DND-41 (cell line): ENCODE measurements at places on chromosomes 2 and 18.
A peak's percentile ranks its signal among the peaks of the same experiment; 100 is the strongest.

DNA sequence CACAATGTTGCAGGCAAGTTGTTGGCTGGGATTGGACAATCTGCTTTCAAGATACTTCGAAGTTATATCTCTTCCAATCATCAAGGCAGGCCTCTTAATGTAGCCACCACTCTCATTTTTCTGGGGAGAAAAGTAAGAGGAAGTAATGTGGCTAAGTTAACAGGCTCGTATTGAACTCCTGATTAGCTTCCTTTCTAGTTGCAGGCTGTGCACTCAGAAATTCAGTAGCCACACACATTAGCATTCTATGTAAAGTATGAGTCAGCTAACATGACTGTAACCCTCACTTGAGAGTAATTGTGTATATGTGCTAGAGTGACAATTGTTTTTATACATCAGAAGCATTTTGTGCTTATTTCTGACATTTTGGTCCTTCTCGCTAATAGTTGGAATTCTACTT, 3.3 kb downstream of the TWSG1 start:
- DNase-seq: no peak

- no peak for DNase-seq
Observed at GRCh38 chr2:96848264-96848663, 4.4 kb upstream of the ANKRD23 start.

- DNase-seq: no peak
Observed at GRCh38 chr18:50721451-50722120, 98.2 kb downstream of the MRO start.

DNA sequence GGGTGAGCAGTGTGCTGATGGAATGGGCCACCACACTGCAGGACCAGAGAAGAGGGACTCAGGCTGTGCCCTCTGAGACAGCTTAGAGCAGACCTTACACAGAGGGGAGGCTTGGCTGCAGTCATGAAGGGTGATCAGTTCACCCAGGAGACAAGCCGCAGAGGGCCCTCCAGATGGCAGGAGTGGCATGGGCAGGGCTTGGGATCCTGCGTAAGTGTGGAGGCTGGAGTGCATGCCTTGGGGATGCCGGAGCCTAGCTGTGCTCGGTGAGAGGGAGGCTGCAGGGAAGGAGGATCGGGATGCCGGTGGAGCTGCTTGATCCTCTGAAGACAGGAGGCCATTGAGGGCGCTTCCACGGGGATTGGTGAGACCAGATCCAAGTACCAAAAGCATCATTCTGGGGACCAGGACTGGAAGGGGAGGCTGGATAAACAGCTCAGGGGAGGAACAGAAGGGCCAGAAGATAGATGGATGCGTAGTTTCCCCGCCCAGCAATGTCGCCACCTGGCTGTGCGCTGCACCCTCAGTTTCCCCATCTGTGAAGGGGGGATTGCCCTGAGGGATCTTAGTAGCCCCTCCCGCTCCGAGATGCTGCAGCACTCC, 163.4 kb downstream of the INHBB start:
- DNase-seq: no peak

GRCh38 chr2:59206361-59206760, 965.2 kb upstream of the FANCL start:
- DNase-seq: no peak

DNA sequence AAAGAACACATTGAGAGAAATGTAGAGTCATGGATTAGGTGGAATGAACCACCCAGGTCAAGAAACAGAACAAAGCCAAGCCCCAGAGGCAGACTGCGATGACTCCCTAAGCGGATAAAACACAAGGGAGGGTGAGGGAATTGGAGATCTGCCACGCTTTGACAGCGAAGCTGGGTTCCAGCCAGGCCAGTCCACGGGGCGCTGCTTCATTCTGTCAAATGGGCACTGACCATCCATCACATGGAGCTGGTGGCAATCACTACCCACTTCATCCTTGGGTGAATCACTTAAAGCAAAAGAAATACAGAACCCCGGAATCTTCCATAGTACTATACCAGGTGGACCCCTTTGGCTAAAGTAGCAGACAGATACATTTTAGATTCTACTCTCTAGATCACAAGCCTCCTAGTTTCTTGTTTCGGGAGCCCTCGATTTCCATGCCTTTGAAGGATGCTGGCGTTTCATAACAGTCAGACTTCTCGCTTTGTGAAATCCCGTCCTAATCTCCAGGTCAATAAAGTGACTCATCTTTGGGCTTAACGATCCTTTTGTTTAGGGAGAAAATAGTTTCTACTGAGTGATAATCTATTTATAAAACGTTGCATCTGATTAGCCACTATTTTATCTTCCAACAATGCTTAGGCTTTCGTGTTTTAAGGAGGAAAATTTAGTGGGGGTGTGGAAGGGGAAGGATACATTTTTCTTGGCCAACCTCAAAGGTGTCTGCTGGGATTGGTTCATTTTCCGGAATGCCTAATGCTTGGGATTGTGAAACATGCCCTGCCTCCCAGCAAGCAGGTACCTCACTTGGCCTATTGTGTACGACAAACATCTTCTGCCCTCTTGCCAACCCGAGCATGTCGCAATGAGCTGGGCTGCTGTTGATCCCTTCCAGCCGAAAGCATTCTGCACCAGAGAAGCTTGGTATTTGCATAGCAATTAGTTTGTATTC, 44.1 kb upstream of the HDAC4 start:
- no peak for DNase-seq

DNA sequence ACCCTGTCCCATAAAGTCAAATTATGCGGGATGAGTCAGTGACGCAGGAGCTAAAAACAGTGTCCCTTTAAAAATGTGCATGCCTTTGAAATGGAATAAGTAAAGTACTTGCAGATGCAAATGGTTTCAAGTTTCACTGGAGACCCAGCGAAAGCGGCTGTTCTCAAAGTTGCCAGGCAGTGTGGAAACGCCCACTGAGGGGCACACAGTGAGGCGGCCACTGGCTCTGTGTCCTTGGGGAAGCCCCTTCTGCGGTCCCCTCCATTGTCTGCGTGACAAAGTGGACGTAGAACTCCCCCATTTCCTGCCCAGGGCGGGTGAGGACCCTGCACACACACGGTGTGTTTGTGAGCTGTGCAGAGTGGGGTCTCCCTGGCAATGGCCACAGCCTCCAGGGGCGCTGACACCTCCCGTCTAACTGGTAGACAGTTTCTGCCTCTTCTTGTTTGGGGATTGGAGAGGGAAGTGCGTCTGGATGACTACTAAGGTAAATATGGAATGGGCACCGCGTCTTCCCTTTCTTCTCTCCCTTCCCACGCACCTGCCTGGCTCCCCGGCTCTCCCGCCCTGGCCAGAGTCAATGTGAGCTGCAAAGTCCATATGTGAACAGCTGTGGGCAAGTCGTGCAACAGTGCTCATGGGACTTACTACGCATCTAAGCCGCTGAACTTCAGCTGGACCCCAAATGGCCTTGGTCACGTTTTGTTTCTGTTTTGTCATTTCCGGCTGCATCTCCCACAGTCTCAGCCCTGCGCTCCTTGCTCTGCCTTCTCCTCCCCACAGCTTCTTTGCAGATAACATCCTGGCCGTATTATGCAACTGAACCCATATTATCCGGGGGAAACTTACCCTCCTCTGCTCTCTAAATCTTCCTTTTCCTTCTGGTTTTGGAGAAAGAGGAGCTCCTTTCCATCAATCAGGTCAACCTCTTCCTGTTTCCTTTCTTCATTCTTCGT, 33.7 kb upstream of the ZNF516 start:
- no peak for DNase-seq

GRCh38 chr2:74725287-74725686, 71.2 kb downstream of the SEMA4F start:
- no peak for DNase-seq

DNA sequence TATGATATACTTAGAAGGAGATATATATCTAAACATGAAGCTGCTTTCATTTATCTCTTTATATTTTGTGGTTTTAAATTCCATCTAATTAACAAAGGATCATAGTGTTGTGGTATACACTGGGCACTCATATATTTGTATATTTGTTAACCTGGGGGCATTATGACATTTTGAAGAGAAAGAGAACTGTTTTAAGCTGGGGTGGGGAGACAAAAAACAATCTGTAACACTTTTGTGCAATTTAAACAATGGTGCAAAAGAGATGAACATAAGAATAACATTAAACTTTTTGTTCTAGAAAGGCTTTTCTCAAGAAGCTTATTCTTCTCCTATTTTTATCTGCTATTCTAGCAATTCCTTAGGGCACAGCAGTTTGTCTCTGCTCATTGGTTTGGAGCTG, 842.0 kb upstream of the CDH2 start:
- no peak for DNase-seq

DNA sequence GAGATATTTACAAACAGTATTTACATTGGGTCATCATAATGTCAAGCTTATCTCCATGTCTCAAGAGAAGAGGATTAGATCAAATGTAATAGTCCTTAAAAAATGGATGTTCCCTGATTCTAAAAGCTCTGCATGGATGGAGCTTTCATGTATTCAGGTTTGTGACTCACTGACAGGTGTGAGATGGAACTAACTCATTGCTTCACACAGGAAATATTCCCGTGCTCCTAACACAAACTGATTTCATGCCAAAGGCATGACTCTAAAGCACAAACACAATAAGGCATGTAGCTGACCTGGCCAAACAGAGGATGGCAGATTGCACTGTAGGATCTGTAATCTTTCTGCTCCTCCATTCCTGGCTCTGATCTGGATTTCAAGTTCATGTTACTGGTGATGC, 110.0 kb downstream of the ALK start:
- DNase-seq: no peak

DNA sequence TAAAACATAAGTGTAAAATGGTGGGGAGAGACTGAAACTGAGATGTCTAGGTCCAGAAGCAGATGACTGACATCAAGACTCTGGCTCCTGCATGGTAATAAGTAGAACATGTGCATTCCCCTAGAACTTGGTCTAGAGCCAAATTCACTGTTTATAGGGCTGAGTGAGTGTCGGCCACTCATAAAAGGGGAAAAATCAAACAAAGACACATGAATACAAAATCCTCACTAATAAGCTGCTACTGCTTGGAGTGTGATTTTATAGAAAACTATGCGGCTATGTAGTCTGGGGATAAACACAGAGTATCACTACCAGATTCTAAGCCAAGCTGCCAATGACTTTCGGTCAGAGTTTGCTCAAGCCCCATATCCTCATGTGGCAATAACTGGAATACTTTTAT, 1080.8 kb upstream of the DDX18 start:
- DNase-seq: no peak

DNA sequence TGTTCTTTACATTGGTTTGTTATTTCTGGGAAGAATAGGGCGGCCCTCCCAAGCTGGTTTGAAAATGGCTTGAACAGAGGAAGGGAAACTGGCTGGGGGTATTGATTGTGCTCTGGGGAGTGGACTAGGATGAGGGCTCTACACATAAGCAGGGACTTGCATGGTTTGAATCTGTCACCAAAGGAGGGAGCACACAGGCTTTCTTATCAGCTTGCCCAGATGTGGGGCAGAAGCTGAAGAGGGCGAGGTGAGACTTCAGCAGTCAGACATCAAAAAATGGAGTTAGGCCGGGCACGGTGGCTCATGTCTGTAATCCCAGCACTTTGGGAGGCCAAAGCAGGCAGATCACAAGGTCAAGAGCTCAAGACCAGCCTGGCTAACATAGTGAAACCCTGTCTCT, 7.2 kb upstream of the RAB12 start:
- DNase-seq: no peak

- no peak for DNase-seq
Observed at GRCh38 chr2:27122791-27123190, 824 bp upstream of the ABHD1 start.

GRCh38 chr2:237952851-237953250, 14.0 kb upstream of the UBE2F start:
- no peak for DNase-seq

GRCh38 chr2:157800838-157801495, 75.2 kb downstream of the ACVR1 start:
- DNase-seq: no peak

- no peak for DNase-seq
Observed at GRCh38 chr18:57084331-57085271, 62.3 kb upstream of the BOD1L2 start.

- no peak for DNase-seq
Observed at GRCh38 chr18:28723506-28723905, 546.6 kb upstream of the CDH2 start.

DNA sequence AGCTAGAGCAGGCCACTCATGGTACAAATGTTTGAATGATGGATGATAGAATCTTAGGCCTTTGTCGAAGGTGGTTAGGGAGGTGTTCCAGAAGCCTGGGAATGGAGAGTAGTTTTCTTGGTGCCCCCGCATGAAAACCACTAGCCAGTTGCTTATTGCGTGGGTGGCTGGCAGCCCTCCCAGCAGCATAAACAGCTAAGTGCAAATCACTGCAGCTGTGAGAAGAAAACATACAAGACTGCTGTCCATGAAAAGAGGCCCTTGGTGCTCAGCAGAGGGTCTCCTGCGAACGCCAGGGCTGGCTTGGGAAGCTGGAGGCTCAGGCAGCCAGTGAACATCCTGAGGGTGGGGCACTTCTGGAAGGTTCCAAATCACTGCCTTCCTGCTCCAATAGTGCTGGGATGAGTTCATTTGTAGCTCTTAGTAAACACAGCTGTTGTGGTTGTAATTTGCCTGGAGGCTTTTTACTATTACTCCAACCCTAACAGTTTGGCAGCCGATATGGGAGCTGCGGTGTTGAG, 118.8 kb downstream of the MGAT5 start:
- DNase-seq: no peak

- DNase-seq: peak; percentile 44
Observed at GRCh38 chr2:7083580-7084509, 166.6 kb downstream of the RNF144A start.

- DNase-seq: no peak
Observed at GRCh38 chr2:172177581-172177980, 74.9 kb upstream of the DLX2 start.
